ENCODE measurements at places on chromosomes 12 and 14. TPM values are rescaled to one million over a fixed set of nuclear protein-coding genes. Genes with fewer than 3 reads are reported as not detected.

GRCh38 chr14:103316721-103317121 is 17.3 kb upstream of the EIF5 start:
- DNase-seq = no peak

DNA sequence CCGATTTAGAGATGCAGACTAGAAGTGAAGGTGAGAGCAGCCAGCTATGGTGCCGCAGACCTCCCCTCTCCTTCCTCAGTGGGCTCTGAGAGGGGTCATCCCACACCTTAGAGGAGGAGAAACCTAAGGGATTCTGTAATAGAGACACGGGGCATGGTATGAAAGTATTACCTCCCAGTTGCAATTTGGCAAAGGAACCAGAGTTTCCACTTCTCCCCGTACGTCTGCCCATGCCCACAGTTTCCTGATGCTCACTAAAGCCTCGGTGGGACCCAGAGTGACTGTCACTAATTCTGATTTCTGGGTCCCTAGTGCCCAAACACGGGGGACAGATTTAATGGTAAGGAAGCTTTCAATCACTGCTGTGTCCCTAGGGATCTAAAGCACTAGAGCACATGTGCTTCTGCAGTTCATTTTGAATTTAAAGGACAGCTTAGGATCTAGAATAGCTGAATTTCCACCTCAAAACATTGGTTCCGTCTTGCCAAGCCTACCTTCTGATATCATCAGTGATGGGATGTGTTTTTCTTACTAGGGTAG is 44.1 kb downstream of the DAD1 start:
- DNase-seq = no peak

- no peak for DNase-seq
These were observed 262.3 kb downstream of the CEP128 start for GRCh38 chr14:80679273-80679672.

GRCh38 chr14:24984846-24985589 is 64.9 kb downstream of the STXBP6 start:
- DNase-seq = no peak

- no peak for DNase-seq
These were observed 6.7 kb upstream of the SLC10A1 start for GRCh38 chr14:69803753-69804152.

GRCh38 chr14:66649498-66649897 is 141.6 kb downstream of the GPHN start:
- no peak for DNase-seq

DNA sequence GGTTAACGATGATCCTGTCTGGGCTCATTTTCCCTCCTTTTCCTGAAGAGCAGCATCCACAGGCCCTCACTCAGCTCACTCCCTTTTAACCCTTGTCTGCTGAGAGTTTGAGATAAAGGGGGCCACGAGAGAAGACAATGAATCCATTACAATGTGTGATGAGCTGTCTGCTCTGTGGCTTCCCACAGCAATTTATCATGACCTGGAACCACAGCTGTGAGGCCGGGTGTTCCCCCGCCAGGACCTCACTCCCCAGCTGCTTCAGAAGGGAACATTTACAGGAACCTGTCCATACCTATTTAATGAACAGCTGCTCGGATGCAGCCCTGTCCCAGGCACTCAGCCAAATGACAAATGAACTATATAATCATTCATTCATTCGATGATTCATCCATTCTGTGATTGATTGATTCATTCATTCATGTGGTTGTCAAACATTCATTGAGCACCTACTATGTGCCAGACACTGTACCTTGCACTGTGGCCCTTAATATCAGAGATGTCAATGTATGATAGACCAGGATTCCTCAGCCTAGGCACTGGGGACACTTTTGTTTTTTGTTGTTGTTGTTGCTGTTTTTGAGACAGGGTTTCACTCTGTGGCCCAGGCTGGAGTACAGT is 18.5 kb upstream of the P2RX7 start:
- no peak for DNase-seq

DNA sequence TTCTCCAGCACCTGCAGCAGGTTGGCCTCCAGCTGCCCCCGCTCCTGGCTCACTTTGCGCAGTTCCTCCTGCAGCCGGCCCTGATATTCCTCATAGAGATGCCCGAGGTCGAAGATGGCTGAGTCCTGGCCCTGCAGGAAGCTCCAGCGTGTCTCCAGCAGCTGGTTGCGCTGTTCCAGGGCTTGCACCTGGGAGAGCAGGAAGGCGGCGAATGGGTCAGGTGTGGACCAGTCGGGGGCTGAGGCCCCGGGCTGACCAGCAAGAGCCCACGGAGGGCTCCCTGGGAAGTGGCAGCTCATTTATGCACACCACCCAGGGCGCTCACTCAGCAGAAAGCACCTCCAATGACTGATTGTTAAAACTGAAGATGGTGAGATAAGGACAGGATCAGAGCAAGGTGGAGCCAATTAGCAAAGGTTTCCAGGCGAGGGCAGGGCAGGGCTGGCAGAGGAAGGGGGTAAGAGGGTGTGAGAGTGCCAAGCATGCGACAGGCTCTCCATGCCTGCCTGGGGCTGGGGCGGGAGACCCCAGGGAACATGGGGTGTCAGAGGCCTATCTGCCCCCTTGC is 6.3 kb downstream of the KRT80 start:
- no peak for DNase-seq

DNA sequence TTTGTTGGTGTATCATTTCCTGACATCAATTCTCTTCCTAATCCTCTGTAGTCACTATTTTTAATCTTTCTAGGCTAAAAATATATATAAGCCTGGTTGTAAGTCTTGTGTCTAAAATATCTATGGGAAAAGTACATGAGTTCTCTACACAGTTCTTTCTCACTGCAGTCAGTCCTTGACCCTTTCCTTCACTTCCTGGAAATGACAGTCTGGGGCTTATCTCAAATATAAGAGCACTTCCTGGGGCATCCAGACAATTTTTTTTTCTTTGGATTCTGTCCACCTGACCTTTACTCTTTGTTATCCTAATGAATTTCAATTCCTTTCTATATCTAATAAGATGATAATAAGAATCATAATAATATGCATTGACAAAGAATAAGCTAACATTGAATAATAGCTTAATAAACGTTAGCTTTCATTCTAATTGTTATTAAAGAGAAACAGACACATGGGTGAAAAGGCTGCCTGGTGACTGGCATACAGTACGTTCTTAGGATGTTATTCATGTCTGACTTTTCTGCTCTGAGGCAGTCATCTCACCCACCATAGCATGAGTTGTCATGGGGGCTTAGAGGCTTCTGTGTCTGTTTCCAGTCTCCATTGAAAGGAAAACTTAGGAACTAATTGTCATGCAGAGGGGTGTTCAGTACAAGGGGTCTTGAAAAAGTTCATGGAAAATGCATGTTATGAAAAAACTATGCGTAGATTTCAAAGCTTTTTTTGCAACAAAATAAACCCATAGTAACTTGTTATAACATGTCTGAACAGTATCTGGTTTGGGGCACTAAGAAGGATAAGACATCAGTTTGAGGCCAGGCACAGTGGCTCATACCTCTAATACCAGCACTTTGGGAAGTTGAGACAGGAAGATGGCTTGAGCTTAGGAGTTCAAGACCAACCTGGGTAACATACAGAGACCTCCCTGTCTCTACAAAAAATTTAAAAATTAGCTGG is 66.2 kb upstream of the DNM1L start:
- no peak for DNase-seq

DNA sequence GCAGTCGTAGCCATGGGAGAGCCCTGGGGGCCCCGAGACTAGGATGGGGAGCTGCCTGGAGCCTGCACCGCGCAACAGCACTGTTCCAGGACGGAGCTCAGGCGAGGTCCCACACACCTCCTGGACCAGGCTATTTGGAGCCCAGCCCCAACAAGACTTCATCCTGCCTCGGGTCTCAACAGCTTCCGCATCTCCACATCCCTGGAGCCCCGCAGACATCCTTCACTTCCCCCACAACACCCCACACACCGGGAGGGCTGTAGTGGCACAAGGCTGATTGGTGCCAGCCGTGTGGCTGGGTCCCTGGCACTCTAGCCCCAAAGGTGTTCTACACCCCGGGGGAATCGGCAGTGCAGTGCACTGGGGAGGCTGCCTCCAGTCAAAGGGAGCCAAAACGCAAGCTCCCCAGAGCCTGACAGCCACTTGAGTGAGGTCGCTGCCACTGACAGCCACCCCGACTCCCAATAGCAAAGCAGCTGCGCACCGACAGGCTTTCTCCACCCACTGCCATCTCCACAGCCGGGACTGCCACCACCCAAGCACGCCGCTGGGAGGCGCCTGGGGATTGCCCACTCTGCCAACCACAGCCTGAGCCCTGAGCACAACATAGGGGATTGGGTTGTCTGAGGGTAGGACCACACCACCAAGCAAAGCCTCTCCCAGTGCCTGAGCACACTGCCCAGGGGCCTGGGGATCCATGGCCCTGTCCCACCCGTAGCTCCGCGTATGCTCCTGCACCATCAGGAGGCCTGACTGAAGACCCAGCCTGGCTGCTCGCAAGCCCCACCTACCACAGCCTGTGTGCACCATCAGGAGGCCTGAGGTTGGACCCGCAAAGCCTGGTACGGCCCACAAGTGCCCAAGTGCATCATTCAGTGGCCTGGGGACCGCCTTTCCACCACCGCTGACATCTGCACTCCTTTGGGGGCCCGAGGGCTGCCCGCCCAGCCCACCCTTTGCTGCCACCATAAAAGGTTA is 13.2 kb upstream of the KLRF1 start:
- DNase-seq = peak; percentile 97

DNA sequence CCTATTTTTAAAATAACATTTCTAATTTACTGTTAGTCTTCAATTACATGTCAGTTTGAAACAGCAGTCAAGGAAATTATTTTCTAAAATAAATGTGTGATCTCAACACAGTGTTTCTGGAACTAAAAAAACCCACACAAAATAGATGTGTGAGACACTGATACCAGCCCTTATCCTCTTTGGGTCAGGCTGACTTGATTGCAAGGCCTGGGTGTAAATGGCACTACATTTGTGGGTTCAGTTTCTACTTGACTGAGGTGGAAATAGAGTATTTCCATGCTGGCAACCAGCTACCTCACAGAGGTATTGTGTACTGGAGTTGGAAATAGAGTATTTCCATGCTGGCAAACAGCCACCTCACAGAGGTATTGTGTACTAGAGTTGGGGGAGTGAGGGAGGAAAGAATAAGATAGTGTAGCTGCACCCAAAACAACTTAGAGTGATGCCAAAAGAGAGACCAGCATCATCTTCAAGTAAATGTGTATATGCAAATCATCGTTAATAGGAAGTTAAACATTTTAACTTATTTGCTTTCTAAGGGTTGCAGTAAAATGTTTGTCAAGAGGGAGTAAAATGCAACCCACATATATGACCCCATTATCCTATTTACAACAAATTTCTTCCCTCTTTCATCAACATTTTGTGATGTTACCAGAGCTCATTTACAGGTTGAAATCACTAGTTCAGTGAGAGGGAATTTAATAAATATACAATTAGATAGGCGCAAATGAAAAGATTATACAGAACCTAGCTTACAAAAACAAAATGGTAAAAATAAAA is 10.7 kb upstream of the LYZ start:
- DNase-seq = no peak

- no peak for DNase-seq
These were observed 134.4 kb upstream of the NUDT4 start for GRCh38 chr12:93243382-93243688.

DNA sequence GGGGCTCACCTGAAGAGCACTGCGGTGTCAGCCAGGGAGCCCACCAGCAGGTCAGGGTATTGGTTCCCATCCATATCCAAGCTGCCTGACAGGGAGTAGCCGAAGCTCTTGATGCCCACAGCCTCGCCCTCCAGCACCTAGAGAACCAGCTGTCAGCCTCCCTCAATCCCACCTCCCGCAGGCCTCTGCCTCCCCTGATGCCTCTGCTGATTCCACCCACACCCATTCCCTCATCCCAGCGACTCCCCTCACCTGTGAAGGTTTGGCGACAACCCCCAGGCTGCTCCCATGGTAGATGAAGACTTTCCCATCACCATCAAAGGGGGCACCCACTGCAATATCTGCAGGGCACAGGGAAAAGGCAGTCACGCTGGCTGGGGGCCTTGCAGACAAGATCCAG is 10.0 kb downstream of the ITGA7 start:
- peak; percentile 12 for DNase-seq

The ADCY4 gene
- total RNA-seq = 4.4 TPM

The TMCC3 gene
- total RNA-seq = 1.8 TPM

The CD69 gene
- 111 TPM for total RNA-seq

The FOXA1 gene
- total RNA-seq = not detected

The DEGS2 gene
- 0.28 TPM for total RNA-seq

The LRCOL1 gene
- total RNA-seq = not detected

The PTPRO gene
- 3.7 TPM for total RNA-seq

The OVCH1 gene
- total RNA-seq = not detected

The RABGGTA gene
- total RNA-seq = 48.8 TPM

The IFNG-AS1 gene
- 5.2 TPM for total RNA-seq

Measured in activated naive CD8-positive, alpha-beta T cell treated with anti-CD3 and anti-CD28 coated beads, Interleukin-2, amount 10 ng/mL, durations not matched to agents 7 days and 5 days (primary cell).